ENCODE measurements at places on chromosomes 1 and 21.
A peak's percentile ranks its signal among the peaks of the same experiment; 100 is the strongest.

DNA sequence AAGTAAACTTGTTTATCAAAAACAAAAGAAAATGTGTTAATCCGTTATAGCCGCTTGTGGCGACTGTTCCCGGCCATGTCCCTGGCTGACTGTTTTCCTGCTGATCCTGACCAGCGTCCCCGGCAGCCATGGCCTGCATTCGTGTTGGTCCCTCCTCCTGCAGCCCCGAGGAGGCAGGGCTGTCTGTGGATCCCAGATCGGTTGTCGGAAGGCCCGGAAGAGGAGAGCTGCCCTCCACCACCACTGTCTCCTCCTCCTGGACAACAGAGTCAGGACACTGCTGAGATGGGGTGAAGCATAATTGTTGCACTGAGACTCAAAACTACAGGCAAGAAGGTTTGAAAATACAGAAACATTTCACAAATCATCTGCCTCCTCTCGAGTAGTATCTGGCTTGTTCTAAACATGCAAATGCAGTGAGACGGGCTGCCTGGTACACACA lies 3.6 kb upstream of the MXRA8 start:
- DNase-seq, result no peak

DNA sequence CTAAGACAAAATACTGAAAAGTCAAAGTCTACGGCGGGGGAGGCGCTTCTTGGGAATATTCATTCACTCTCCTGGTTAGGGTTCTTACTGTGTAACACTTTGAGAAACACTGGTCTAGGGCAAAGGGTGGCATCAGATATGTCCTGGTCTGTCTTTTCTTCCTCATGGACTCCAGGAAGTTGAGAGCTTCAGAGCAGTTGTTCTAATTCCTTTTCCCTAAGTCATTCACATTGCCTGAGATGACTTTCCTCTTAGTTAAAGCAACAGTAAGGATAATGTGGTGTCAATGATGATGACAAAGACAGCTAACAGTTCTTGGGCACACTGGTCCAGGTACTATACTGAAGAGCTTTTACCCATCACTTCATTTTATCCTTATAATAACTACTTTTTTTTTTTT lies 27.0 kb downstream of the FGGY start:
- DNase-seq, result no peak

DNA sequence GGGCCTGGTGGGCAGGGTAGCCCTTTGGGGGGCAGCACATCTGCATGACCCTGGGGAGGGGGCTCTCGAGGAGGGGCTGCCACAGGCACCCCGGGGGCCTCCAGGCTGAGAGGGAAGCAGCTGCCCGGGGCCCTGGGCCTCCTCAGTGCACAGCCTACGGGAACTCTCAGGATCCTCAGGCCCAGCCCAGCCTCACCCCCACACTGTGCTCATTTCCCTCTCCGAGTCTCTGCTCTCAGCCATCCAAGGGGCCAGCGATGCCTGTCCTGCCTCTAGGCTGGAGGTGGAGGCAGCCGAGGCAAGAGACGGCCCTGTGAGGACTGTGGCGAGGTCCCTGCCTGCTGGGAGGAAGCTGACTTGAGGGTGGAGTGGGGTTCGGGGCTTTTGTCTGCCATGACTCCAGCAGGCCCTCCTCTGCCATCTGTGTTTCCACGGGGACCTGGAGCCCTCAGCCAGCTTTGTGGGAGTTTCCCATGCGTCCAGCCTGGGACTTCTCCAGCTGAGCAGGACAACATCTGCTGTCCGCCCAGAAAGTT lies 7.2 kb upstream of the PLEKHG5 start:
- DNase-seq, result no peak

GRCh38 chr1:45550401-45551351 lies at the start of gene AKR1A1:
AKR1A1 (plus strand) TSS chr1:45550826; CDS start chr1:45561795, 10,969 bp downstream.
- peak; percentile 88 for DNase-seq

DNA sequence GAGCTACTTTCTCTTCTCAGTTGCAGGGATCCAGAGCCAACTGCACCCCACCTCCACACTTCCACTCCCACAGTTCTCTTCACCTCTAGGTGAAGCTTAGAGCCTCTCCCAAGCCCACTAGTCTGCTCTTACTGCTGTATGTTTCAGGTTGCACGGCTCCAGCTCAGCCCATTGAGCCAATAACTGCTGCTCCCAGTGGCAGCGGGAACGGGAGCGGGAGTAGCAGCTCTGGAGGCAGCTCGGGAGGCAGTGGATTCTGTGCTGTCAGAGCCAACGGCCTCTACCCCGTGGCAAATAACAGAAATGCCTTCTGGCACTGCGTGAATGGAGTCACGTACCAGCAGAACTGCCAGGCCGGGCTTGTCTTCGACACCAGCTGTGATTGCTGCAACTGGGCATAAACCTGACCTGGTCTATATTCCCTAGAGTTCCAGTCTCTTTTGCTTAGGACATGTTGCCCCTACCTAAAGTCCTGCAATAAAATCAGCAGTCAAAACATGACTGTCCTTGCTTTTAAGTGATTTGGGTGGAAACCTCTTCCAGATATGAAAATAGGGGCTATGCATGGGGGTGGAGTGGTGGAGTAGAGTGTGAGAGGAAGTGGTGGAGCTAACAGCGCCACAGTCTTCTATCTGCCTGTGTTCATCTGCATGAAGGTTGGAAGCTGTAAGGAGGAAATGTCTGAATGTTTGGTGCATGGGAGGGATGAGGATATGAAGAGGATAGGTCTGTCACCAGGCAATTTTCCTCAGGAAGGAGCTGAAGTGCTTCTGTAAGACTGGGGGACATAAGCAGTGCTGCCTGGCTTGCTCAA lies 29.6 kb downstream of the CHIA start:
- no peak for DNase-seq

DNA sequence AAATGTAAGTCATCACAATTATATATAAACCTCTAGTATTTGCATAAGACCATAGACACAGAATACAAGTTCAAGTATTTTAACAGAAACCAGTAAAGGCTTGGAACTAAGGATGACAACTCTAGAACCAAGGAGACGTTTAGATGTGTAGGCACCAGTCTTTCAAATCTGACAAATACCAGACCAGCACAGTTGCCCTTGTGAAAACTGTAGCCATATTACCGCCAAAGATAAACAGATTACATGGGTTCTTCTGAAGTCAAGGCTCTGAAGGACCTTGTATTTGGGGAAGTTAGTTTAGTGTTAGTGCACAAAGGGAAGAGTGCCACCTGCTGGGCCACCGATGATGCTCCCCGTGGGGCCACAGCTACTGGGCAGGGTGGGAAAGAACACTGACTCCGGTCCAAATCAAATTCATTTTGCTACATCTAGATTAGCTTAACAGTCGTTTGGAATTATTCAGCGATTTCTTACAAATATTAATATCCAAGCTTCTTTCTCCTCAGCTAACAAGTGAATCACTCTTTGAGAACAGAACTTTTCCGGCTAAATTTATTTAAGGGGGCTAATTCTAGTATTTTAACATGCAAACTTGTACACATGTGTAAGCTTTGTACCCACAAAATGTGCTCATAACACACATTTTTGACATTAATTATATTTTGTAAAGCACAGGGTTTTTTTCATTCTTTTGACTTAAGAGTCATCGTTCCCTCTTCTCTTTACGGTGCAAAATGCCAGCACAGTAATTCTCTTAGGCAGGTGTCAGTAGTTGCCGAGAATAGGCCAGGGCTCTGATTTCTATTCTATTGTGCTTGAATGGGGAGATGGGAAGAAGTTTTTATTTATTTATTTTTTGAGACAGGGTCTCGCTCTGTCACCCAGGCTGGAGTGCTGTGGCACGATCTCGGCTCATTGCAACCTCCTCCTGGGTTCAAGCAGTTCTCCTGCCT lies 8.0 kb upstream of the NIBAN1 start:
- DNase-seq, result no peak

All from renal cortex interstitium (tissue), 15 donors.